ENCODE measurements at places on chromosomes 3 and 15.

DNA sequence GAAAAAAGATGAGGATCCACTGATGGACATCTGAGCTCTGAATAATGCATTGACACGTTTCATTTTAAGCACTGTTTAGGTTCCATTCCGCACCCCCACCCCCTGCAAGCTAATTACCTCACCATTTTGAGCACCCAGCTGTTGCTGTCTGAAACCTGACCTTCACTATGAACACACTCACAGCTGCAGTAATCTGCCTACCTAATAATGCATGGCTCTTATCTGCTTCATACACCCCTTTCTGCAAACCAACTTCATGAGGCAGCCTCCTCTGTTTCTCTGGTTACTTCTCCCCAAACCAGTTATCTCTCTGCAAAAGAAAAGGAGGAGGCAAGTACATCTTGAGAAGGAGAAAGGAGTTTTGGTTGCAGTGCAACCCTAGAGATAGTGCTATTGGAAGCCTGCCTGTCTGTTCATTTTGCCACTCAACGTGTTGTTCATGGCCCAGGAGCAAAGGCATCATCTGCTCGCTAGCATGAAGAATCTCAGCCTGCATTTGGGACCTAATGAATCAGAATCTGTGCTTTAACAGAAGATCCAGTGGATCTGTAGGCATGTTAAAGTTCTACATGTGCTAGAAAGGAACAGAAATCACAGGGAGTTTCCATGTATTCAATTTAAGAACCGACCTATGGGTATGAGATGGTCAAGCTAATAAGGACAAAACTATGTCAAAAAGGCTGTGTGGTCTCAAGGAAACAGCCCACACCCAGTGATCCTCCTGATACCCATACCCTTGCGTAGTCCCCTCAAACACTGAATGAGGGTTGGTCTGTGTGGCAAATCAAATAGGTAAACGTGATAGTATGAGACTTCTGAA lies 87.2 kb downstream of the MB21D2 start:
- DNase-seq, result peak; percentile 47

GRCh38 chr3:197428117-197428801 lies 127.5 kb downstream of the BDH1 start:
- peak; percentile 42 for DNase-seq

DNA sequence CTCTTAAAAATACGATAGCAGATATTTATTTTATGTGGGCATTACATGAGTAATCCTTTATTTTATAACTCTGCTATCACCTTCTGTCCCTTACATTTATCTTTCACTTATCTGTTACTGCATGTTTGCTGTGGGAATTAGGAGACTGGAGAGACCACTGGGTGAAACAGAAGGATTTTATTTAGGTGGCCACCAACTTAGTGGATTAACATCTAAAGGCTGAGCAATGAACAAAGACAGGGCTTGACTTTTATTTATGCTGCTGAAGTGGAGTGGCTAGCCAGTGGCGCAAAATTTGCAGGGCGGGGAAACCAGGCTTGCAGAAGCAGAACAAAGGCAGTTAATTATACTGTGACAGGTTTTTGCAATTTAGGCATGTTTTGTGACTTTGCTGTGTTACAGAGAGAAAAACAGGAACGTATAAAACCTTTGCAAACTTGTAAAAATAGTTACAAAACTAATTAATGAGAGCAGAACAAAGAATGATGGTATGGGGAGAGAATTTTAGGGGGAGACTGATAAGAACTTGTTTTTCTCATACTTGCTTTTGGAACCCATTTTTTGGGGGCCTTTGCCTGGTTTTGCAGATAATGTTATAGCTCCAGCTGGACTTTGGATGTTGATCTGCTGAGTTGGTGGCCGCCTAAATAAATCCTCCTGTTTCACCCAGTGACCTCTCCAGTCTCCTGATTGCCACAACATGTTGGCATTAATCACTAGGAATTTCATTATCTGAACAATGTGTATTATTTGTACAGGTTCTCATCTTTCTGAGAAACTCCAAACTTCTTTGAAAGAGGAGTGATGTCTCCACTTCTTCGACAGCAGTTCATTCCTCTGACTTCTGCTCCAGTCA lies 18.0 kb downstream of the KLHL24 start:
- no peak for DNase-seq

- no peak for DNase-seq
These were observed 45.3 kb downstream of the ANXA2 start for GRCh38 chr15:60352525-60352924.

DNA sequence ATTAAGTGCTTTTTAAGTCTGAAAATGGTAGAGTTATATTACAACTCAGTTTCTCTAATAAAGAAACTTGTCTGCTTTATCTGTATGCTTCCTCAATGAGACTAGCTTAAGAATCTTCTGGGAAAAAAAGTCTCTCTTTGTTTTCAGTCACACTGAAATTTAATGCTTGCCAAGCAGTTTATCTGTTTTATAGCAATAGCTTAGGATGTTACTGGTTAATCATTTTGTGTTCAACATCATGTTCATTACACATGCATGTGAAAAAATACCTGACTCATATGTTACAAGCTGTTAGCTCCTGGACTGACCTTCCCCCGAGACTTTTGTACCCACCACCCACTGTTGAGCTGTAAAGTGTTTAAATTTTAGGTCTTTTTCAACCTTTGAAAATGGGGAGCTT lies 706.2 kb upstream of the CBLB start:
- no peak for DNase-seq

GRCh38 chr15:45918839-45919238 lies 284.0 kb downstream of the SQOR start:
- no peak for DNase-seq

GRCh38 chr3:122239112-122239511 lies 55.6 kb downstream of the CASR start:
- no peak for DNase-seq

DNA sequence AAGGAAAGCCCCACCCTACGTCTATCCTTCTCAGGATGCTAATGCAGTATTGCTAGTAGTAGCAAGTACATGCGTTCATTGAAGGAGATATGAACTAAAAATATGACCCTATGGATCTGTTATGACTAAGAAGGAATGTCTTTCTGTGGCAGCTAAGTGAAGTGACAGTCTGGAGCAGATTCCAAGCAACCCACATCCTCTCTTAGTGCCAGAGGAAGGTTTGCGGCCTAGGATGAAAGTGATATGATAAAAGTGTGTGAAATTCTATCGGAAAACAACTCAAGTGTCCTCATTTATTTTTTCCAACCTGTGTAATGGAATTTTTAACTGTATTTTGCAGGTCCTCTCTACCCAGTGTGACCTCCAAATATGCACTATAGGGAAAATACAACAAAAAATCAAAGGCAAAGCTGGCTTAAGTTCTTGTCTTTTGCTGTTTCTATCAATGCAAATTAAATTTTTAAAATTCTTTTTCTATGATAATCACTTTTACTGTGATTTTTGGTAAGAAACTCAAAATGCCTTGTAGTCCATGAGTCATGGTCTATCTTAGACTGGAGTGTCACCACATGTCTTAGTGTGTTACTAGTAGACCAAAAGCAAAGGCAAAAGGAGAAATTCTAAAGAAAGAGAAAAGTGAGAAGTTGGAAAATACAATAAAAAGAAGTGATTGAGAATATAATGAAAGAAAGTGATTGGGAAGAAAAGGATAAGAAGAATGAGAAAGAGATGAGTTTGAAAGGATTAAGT lies 161.2 kb upstream of the TMCO5A start:
- no peak for DNase-seq

DNA sequence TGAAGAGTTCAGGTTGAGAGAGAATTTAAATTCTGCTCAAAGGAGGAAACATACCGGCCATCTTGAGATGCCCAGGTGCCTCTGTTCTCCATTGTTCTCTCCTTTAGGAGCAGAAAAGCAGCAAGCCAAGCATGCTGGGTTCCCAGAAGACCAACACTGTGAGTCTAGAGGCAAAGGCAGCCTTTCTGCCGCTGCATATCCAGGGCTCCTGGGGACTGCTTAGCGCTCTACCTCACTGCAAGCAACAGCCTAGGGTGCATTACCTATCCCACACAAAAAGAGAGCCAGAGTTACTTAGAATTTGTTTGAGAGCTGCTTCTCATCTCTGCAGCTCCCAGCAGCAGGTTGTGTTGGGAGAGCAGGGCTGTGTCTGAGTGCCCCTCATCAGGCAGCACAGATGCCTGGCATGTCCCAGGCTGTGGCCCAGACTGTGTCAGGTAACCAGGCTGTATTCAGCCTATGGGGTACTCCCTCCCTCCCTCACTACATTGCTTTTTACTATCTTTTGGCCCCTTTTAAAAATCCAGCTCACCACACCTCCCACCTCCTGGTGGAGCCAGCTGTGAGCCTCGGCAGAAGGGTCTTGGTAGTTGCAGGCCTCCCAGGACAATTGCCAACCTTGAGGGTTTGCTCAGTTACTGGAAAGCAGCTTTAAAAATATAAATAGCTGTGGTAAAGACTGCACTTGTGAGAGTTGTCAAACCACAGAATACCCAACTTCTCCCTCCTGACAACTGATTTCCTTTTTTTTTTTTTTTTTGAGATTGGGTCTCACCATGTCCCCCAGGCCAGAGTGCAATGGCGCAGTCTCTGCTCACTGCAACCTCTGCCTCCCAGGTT lies 30.2 kb downstream of the BCL2L10 start:
- DNase-seq, result no peak

DNA sequence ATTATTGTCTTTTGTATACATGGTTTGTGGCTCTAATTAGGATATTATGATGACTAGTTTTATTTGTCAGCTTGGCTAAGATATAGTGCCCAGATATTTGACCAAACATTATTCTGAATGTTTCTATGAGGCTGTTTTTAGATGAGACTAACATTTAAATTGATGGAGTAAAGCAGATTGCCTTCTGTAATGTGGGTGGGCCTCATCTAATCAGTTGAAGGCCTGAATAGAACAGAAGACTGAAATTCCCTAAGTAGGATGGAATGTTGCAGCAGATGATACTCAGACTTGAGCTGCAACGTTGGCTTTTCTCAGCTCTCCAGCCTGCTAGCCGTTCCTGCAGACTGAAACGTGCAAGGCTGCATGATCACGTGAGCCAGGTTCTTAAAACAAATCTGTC lies 546.5 kb downstream of the EDEM1 start:
- DNase-seq, result no peak

DNA sequence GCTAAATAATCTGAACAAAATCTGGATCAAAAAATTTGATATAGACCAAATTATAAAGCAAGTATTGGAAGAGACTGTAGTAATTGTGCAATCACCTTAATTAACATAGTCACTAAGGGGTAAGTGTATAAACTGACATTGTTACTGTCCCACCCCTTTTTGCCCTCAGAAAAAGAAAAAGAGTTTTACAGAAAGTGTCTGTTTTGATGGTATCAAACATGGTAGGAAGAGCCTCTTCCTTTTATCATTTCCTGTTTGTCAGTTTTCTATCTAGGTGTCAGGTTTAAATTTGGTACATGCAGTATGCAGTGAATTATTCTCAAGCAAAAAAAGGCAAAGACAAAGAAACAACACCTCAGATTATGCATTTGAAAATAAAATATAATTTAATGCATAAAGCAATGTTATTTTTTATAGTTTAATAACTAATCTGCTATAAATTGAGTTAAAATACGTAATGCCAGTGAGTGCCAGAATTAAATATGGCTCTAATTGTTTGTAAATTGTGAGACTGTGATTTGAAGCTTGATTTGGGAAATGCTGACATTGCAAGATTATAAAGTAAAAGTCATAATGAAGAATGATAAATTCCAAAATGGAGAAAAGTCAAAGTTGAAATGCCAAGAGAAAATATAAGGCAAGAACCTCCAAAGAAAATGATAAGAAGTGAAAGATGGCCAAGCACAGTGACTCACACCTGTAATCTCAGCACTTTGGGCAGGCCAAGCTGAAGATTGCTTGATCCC lies 30.3 kb upstream of the CMC1 start:
- DNase-seq, result no peak

DNA sequence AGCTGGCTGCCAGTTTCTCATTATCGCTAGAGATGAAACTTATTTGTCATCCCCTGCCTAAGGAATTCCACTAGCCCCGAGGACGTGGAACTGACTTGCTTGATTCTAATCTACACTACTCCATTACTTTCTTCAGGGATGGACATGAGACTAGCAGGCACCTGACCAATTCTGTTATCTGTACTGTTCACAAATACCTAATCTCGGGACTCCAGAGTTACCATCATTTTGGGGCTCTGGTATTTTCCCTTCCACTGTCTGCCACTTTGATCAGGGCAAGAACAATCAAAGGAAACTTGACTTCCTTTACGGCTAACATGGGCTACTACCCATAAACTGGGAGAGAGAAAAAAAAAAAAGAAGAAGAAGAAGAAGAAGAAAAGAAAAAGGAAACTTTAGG lies 27.8 kb downstream of the BMF start:
- no peak for DNase-seq

DNA sequence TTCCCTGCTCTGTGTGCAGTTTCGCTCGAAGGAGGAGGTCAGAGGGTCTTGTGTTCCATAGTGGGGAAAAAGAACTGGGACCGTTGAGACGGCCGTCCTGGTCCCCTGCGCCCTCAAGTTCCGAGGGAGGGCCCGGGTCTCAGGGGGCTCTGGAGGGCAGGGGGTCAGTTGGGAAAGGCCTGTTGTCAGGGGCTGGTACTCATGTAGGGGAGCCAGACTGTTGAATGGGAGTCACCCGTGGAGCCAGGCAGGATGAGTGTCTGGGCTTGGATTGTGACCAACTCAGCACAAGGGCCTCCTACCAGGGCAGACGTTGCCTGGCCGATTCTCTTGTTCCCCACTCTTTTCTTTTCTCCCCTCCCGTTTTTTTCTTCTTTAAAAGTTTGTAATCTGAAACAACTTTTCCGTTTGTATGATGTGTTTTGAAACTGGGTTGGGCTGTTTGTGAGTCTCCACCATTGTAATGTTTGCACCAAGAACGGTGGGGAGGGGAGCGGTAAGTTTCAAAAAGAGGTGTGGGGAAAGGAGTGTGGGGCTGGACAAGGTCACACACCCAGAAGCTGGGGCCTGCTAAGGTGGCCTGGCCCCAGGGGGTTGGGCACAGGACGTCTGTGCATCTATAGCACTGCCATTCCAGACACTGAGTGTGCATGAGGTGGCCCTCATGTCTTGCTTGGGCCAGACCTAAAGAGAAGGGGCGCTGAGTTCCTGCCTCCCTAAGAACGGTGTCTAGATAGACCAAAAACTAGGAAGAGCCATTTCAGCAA lies 1.1 kb downstream of the CMTM7 start:
- no peak for DNase-seq

GRCh38 chr15:95603802-95604201 lies 726.7 kb upstream of the NR2F2 start:
- DNase-seq, result no peak

DNA sequence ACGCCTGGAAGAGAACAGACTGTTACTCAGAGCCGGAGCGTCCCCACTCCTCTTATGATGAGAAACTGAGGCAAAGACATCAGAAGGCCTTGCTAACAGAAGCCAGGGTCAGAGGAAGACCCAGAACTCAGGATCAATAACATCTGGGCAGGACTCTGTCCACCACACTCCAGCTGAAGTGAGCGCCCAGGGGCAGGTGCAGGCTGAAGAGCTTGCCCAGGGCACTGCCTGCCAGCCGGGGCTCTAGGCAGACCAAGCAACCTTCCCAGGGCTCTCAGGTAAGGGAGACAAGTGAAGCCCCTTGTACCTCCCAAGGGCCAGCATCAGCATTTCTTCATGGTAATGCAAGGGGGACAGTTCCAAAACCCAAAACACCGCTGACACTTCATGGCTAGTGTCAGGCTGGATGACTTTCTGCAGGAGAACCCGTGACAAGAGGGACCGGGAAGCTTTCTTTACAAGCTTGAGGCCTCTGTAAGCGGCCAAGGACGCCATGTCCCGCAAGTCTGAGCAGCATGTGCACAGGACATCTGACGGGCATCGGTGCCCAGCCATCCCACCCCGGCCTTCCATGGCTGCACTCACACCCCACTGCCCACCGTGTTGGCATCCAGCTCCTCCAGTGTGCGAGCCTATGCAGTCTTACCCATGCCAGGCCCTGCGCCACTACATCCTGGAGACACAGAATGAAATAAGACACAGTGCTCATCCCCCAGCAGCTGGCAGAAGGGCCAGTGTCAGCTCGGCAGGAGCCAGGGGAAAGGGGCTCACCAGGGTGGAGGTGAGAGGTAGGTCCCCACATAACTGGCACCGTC lies 14.1 kb downstream of the XXYLT1 start:
- no peak for DNase-seq
